ENCODE measurements at places on chromosomes 11 and 22.
A peak's percentile ranks its signal among the peaks of the same experiment; 100 is the strongest.

- no peak for DNase-seq
These were observed 7.3 kb downstream of the PDGFB start for GRCh38 chr22:39237318-39238100.

GRCh38 chr11:64070314-64070681 lies 34.6 kb downstream of the FLRT1 start:
- DNase-seq: peak; percentile 69

DNA sequence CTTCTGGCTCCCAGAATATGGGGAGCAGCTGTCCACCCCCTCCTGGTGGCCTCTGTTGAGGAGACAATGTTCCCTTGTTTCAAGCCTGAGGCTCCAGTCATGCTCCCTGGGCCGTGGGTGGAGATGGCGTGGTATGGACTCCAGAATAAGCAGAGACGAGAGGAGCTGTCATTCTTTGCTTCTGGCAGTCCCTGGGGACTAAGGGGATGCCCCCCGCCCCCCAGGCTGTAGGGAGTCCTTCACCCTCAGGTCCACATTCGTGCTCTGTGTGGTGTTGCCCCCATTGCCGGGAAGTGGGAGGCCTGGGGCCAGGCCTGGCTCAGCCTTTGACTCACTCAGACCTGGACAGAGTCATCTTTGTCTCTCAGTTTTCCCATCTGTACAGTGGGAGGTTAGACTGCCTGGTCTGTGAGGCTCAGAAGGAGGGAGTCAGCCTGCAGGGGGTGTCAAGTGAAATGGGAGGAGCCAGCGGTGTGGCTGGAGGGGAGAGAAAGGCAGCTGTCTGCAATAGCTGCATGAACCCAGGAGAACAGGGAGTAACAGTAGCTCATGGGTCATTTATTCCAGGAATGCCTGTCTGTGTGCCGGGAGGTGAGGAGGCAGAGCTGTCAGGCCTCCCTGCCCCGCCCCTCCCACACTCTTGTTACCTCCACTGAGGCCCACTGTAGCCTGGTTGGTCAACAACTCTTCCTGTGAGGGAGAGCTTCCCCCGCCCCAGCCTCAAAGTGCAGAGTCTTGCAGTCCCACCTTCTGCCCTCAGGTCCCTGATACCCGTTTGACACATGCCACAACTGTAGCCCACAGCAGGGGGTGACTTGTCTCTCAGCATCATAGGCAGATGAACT lies 6.3 kb downstream of the ARHGEF17 start:
- peak; percentile 96 for DNase-seq

DNA sequence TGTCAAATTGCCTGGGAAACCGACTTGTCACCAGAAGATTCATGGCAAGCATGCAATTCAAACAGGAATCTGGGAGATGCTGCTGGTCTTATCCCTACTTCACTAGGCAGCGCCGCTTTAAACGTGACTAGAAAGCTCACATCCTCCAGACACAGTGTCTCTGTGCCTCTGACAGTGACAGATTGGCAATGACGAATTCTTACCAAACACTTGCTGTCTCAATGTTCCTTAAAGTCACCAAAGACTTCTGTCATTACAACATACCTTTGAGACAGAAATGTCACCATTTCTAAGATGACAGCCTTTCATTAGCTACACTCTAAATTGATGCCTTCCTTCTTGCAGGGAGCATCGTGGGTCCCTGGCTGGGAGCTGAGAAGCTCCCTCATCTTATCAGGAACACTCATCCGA lies 197.8 kb downstream of the CWF19L2 start:
- DNase-seq: peak; percentile 17

- DNase-seq: no peak
These were observed 39.9 kb upstream of the LIPT2 start for GRCh38 chr11:74533421-74533820.

DNA sequence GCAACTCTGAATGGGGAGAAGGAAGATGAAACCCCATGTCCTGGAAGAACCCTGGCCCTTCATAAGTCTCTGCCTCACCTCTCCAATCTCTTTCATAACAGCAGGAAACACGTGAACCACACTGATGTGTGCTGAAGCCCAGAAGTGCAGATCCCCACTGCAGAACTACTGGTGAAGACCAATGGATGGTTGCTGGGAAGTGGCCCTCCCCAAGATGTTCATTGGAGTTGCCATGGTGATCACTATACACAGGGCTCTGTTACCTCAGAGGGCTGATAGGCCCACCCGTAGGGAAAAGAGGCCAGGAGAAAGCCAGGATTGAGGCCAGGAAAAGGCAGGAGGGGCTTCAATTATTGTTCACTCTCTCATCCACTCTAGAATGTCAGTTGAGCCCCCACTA lies 11.6 kb downstream of the TST start:
- no peak for DNase-seq

GRCh38 chr22:49503896-49504521 lies 323.7 kb downstream of the BRD1 start:
- DNase-seq: no peak

DNA sequence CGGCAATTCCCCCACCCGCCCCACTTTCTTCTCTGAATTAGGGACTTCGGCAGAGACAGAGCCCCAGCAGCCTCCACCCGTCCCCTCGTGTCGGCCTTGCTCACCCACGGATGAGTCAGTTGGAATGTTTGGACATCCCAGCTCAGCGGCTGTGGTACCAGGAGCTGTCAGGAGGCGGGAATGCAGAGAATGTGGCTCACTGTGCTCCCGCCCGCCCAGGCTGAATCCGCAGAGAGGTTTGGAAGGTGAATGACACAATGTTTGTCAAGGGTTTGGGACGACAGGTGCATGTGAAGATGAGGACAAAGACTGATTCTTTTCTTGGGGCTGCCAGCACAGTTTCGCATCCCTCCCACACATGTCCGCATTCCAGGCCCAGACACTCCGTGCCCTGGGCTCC lies 39.6 kb downstream of the LIF start:
- DNase-seq: peak; percentile 83

DNA sequence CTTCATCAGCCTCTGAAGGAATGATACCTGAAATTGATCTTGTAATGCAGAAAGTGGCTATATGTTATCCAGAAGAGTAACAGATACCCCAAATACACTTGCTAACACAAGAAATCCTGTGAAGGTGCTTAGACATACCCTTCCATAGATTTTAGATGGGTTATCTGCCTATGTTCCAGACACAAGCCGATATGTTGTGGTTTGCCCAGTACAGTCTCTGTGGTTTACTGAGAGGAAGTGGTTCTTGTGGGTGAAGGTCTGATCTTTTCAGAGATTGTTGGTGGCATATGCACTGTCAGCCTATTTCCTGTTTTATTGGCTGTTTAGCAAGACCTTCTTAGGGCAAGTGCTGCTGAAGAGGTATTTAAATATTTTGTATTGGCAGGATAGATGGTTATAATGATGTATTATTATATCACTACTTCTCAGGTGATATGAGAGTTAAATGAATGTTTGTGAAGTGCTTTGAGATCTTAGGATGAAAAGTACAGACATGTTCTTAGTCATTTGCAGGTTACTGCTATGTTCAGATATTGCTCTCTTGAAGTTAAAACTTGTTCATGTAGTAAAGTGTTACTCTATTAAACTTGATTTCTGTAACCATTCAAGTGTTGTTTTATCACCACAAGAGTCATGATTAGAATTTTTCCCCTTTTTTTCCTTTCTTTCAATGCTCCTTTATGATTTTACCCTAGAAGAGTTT lies 8.2 kb downstream of the ARHGEF12 start:
- DNase-seq: no peak

GRCh38 chr11:29634744-29635143 lies 382.1 kb downstream of the KCNA4 start:
- DNase-seq: no peak

GRCh38 chr11:3008746-3009336 lies 16.7 kb upstream of the NAP1L4 start:
- DNase-seq: no peak
